Ovary (tissue), 10 donors: ENCODE measurements at places on chromosomes 12 and 14. TPM values are rescaled to one million over a fixed set of nuclear protein-coding genes. Genes with fewer than 3 reads are reported as not detected.

The KRT77 gene
- not detected for total RNA-seq

The XPOT gene
- 50.6 TPM for total RNA-seq

- no peak for DNase-seq
These were observed 151.0 kb upstream of the NAV3 start for GRCh38 chr12:77679686-77680085.

- no peak for DNase-seq
These were observed 182.6 kb downstream of the PIK3C2G start for GRCh38 chr12:18443768-18444437.

DNA sequence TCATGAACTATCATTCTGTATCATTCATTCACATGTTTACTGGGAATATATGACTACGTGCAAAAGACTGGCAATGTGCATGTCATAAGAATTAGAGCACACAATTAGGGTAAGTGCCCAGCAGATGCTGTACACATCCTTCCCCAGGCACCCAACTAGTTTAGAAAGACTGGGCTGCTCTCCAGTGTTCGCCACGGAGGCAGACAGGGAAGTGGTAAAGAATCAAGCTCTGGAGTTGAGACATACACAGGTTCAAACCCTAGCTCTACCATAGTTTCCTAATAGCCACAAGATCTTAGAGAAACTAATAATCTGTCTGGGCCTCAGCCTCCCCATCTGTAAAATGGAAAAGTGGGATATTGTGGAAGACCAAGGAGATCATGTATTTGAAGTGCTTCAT lies 6.8 kb downstream of the TMCC3 start:
- no peak for DNase-seq

DNA sequence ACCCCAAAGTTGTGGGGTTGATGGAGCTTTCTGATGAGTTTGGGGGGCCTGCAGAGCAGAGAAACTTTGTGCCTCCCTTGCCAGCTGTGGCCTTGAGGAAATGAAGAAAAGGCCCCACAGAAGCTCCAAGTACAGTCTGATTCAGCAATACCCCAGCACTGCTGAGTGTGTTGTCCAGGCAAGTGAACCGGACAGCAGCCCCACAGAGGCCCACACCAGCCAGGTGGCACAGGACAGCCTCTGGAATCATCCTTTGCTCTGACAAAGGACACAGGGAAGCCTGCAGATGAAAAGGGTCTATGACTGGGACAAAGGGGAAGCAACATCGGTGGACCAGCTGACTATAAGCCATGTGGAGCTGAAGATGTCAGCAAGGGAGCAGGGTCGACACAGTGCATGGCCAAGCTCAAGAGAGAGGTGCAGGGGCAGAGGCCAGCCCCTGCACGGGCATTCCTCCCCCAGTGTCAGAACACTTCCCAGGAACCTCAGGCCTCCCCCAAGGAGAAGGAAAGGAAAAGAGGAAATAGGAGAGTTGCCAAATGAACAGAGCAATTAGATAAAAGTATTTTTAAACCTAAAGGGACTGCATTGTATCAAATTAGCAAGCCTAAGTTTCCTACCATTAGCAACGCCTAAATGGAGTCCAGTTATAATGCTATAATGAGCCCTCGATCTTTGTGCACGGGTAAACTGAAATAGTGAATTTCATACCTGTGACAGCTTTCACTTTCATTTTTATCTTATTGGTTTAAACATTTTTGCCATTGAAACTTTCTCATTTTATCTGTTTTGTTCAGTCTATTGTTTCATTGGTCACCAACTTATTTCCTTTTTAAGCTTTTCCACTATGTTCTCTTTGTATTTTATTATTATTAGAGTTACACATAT lies 46.3 kb upstream of the PTGDR start:
- no peak for DNase-seq

GRCh38 chr14:73795974-73796373 lies 55.7 kb upstream of the PTGR2 start:
- no peak for DNase-seq

GRCh38 chr14:81849714-81850113 lies 316.1 kb upstream of the SEL1L start:
- DNase-seq, result no peak

GRCh38 chr12:52221912-52222457 lies 11.1 kb upstream of the KRT7 start:
- no peak for DNase-seq

DNA sequence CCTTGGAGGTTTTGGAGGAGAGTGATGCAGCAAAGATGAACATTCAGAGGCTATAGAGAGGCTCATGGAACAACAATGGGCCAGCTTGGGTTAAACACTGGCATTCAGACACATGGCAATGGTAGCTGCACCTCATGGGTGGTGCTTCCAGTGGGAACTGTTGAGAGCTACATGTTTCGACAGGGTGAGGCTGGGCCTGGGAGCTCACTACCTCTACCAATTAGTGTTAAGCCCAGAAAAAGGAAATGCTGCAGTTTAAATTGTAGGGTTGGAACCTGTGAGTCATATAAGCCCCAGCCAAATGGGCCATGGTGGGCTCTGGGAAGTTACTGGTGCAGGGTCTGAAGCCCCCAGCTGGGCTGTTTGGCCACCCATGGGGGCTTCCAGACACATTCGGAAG lies 279.7 kb downstream of the ZFP36L1 start:
- no peak for DNase-seq

- DNase-seq, result peak; percentile 82
These were observed 13.1 kb downstream of the ASIC1 start for GRCh38 chr12:50070314-50071060.

DNA sequence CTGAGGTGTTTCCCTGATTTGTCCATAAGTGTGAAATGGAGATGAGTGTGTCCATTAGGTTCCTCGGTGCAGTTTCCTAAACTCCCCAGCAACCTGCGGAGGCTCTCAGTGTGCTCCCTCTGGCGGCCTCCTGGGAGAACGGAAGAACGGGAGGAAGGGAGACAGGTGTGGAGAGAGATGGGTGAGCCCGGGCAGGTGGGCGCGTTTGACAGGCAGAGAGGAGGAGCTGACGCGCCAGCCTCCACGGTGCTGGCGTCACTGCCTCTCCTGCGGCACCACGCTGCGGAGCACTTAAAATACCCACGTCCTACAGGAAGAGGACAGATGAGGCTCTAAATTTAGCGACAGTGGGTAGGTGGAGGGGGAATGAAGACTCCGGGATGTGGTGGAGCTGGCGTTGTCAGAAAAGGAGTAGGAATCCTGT lies 26.8 kb upstream of the PEX5 start:
- no peak for DNase-seq

GRCh38 chr12:2826721-2827515 lies 7.9 kb downstream of the NRIP2 start:
- DNase-seq, result no peak
